MCF 10A (cell line): ENCODE measurements at places on chromosomes 4 and X. TPM values are rescaled to one million over a fixed set of nuclear protein-coding genes. Genes with fewer than 3 reads are reported as not detected.

DNA sequence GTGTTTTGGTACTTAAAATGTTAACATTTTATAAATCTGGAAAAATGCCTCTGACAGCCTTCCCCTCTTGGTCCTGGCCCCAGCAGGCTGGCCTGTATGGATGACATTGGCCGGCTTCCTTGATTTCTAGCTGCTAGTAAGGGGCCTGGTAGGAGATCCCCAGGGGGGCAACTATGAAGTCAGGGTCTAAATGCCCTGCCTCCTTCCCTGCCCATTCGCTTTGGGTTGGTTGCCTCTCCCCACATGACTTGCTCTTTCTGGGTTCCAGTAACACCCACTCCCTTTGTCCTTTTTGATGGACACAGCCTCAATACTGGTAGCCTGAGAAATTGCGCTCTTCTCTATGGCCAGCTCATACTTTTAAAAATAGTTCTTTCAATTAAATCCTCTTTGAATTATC, 78.0 kb upstream of the MAD2L1 start:
- DNase-seq: no peak

- no peak for DNase-seq
Measured at GRCh38 chrX:153836921-153837320, 6.6 kb upstream of the PDZD4 start.

- DNase-seq: no peak
Measured at GRCh38 chr4:155889946-155890345, 13.6 kb upstream of the TDO2 start.

- DNase-seq: no peak
Measured at GRCh38 chr4:152476796-152477195, 59.1 kb downstream of the FBXW7 start.

GRCh38 chr4:163515198-163515597, 20.7 kb downstream of the TMA16 start:
- no peak for DNase-seq

Gene MND1
- total RNA-seq: 4.8 and 9.7 TPM in 2 replicates

Gene FGFRL1
- total RNA-seq: 33.5 and 33.6 TPM in 2 replicates

Gene MSX1
- total RNA-seq: 3.6 and 3.9 TPM in 2 replicates
